ENCODE measurements at places on chromosomes 4 and X.

DNA sequence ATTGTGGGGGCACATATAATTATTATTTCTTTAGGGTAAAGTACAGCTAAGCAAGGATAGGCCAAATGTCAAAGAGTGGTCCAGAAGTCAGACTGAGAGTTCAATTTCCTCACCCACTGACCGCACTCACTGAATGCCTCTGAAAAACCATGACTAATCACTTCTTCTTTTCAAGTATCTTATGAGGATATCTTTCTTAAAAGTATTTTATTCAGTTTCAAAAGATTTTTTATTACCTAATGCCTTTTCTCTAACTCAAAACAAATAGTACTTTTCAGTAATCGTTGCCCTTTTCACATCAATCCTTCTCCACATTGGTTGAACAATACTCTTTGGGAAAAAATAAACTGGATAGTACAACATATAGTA is 61.7 kb upstream of the CAMK2D start:
- DNase-seq: no peak

- no peak for DNase-seq
These were observed 208.4 kb downstream of the NDST4 start for GRCh38 chr4:114905017-114905416.

- peak; percentile 21 for DNase-seq
These were observed 581 bp downstream of the DNAJB14 start for GRCh38 chr4:99945718-99946355.

GRCh38 chr4:140837736-140838135 is 81.6 kb upstream of the TBC1D9 start:
- DNase-seq: no peak

Data from putamen (tissue), 1 donor.